ENCODE measurements at places on chromosomes 1 and 21.

DNA sequence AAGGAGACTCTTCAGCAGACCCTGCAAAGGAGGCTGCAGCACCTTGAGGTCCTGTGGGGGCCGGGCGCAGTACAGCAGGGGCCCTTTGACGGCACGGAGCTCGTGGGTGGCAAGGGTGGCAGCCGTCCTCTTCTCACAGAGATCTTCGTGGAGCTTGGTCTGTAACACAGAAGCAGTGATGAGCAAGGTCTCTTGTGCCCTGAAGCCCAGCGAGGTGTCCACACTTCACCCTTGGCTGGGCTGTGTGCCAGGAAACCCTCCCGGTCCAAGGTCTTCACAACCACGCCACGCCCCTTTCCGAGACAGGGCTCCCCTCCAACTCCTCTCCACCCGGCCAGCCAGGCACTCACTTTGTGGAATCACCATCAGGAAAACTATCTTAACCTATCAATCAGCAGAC is 11.3 kb downstream of the LRRC47 start:
- no peak for DNase-seq

DNA sequence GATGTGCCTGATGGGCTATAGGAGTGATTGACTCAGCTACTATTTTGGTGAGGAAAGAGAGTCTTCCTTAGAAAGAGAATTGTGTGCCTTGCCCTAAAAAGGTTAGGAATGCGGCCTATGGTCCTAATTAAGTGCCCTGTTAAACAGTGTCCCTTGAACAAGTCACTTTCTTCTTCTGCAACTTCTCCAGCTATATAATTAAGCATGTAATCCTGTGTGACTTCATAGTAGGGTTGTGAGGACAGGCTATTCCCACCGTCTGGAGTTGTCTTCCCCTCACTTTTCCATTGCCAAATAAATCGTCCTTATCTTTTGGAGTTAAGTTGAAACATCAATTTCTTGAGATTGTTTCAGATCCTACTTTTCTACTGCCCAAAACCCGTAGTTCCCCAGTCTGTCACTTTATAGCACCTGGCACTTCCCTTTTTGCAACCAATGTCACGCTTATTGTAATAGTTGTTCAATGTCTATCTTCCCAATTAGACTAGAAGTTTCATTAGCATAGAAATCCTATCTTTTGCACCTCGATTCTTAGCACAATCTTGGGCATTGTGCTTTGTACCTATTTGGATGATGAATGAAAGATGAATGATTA is 27.6 kb upstream of the SLC16A1 start:
- no peak for DNase-seq

DNA sequence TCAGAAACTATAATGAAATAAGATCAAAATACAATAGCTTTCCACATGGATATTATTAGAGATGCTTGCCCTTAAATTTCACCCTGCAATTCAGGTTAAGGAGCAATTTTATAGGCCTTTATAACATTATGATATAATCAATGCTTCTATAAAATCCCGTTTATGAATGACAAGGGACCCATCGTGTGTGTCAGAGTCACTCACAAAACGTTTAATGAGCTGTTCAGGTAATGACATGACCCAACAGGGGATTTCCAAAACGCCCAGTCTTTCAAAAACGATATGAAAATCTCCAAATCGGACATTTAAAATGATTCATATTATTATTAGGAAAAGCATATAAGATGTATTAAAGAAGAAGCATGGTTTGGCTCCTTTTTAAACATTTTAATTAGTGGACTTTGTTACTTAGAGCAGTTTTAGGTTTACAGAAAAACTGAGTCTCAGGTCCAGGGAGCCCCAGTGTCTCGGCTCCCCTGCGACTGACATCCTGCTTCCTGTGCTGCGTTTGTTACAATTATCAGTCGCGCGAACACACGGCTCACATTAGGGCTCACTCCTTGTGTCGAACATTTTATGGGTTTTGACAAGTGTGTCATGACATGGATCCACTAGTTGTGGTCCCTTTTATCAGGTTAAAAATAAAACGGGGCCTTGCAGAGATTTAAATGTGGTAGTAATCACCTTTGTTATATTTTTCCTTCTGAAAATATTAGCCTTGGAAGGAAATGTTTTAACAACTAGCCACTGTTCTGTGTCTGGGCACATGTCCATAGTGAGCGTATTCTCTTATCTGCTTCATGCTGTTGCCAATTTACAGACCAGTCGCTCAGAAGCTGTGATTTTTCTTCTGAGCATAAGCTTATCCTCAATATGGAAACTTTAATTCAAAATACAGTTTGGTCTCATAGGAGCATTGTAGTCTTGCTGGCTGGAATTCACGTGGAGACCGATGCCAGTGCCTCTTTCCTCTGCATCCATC is 52.0 kb upstream of the POFUT2 start:
- DNase-seq, result no peak

GRCh38 chr21:17602874-17603273 is 9.8 kb downstream of the BTG3 start:
- no peak for DNase-seq

DNA sequence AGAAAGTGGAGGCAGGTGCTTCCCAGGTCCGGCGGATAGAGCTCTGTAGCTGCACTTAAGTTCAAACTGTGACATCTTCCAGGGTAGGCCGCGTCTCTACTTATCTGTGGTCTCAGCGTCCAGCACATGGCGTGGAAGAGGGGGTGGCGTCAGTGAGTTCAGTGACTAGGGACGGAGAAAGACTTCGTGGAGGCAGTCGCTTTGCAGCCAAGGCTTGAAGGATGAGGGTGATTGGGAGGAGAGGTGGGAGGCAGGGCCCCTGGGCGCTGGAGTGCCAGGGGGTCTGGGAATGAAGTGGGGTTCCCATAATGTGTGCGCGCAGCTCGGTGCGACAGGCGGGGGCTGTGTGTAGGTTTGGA is 444 bp upstream of the AGO1 start:
- no peak for DNase-seq

- no peak for DNase-seq
These were observed 696 bp downstream of the TGFB2 start for GRCh38 chr1:218345673-218346390.

GRCh38 chr1:54980528-54981241 is at the start of gene TMEM61:
TSS of gene TMEM61 (plus strand) at chr1:54980628. CDS start at chr1:54981066, 438 bp downstream.
- no peak for DNase-seq

DNA sequence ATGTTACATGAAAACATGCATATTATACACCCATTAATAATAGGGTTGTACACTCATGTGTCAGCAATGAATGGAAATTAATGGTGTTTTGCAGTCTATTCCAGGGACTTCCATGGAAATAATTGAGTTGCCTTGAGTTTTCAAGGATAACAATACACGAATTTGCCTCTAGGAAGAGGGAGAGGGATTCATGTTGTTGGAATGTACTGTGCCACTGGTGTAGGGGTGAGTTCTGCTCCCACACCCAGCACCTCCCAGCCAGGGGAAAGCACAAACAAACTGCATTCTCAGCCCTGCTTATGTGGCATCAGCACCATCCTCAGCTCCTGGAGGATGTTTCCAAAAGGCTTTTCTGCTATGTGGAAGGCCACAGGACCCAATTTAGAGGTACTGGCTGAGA is 57.8 kb downstream of the BCAR3 start:
- no peak for DNase-seq

DNA sequence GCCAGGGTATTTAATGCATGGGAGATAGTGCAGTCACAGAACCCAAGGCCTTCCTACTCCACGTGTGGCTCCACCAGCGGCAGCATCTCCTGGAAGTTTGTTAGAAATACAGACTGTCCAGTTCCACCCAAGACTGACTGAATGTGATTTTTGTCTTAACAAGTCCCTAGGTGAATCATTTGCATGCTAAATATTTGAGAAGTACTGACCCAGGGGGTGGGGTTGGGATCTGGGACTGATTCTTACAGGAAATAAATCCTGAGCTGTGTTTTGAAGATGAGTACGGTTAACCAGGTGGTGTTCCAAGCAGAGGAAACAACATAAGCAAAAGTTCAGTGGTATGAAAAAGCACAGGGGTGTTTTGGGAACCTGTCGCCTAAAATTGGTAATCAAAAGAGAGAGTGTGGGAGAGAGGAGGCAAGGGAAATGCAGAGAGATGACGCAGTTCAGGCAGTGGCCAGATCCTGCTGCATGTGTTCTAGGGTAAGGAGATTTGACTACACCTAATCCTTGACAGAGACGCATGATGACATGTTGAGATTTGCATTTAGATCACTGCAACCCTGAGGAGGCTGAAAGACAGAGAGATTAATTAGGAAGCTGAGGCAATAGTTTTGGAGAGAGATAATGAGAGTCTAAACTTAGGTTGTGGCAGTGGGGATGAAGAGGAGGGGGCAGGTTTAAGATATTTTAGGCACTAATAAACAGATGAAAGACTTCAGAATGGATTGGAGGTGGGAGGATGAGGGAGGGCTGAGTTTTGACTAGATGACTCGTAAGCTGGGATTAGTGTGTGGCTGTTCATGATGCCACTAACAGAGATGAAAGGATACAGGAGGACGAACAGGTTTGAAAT is 3.7 kb upstream of the ZNF326 start:
- no peak for DNase-seq

- no peak for DNase-seq
These were observed 3.2 kb upstream of the RWDD3 start for GRCh38 chr1:95230768-95231191.

- no peak for DNase-seq
These were observed 119.0 kb upstream of the TNR start for GRCh38 chr1:175862408-175862807.

- no peak for DNase-seq
These were observed 111.1 kb downstream of the BRINP2 start for GRCh38 chr1:177281901-177282300.

DNA sequence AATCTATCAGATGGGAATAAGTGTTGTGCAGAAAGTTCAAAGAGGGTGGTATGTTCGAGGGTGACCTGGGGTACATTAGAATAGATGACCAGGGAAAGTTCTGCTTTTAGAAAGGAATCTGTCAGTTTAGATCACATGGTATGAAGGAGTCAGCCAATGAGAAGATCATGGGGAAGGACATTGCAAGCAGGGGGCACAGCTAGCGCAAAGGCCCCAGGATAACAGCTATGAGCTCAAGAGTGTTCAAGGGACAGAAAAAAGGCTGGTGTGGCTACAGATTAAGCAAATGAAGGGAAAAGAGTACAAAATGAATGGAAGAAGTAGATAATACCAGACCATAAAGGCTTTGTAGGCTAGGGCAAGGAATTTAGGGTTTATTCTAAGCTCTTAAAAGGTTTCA is 8.6 kb downstream of the LEPR start:
- no peak for DNase-seq

GRCh38 chr1:40625076-40625475 is 40.4 kb downstream of the RIMS3 start:
- DNase-seq, result no peak

- no peak for DNase-seq
These were observed 7.3 kb upstream of the ANKRD13C start for GRCh38 chr1:70361727-70362398.

GRCh38 chr1:10782491-10783244 is 13.8 kb downstream of the CASZ1 start:
- no peak for DNase-seq

DNA sequence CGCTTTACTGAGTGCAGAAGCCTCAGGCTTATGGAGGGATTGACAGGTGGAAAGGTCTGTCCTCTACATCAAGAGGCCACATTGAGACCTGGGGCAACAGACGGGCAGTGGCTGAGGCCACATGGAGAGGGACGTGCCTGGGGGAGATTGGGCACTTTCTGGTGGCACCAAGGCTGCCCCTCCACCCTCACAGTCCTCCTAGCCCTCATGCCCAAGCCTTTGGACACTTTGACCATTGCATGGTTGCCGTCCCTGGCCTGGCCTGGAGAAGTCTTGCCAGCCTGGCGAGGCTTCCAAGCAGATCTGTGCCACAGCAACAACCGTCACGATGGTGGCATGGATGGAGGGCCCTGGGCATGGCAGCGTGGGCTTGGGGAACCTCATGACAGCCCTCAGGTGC is 192.1 kb upstream of the VAMP3 start:
- no peak for DNase-seq

- DNase-seq, result no peak
These were observed 107.9 kb upstream of the DYNLT5 start for GRCh38 chr1:66644331-66644730.

DNA sequence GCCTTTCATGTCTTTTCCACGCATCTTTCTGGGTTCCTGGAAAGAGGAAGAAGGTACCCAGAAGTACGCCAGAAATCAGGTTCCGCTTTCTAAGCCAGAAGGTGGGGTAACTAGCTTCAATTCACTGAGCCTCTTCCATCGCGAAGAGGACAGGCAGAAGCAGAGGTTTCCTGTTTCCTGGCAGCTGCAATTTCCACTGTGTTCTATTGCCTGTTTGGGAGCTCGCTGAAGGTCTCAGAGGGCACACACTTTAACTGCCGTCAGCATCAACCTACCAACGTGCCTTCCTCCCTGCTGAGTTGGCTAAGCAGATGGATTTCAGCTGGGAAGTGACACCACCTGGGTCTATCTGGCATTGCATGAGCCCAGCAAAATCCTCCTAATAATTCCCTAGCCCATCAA is 10.0 kb downstream of the NCF2 start:
- DNase-seq, result peak; percentile 22

- no peak for DNase-seq
These were observed 75.5 kb downstream of the PSMG1 start for GRCh38 chr21:39107739-39108138.

- DNase-seq, result no peak
These were observed 56.3 kb upstream of the JUN start for GRCh38 chr1:58839846-58840835.

DNA sequence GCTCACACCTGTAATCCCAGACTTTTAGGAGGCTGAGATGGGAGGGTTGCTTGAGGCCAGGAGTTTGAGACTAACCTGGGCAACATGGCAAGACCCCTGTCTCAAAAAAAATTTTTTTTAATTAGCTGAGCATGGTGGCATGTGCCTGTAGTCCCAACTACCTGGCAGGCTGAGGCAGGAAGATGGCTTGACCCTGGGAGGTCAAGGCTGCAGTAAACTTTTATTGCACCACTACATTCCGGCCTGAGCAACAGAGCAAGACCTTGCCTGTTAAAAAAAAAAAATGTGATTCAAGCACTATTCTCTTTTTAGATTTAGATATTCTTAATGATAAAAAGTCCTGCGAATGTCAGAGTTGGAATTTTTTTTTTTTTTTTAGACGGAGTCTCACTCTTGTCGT is 102.5 kb upstream of the L1TD1 start:
- no peak for DNase-seq

DNA sequence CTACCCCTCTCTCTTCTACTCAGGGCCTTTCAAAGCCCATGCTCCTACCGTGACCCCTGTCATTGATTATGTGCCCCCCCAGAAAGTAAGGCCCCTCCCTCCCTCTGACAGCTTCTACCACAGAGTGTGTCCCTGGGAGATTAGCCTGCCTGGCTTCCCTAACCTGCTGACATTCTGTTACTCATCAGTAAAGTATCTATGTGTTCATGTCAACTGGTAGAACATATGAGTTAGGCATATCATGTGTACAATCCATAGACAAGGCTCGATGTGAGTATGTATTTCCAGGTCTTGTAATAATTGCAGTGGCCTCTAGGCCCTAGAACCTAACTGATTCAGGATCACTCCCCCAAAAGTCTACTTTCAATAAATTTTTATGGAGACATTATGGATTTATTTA is 120.0 kb downstream of the GIPC2 start:
- DNase-seq, result no peak

Measured in NCI-H187 (cell line).